ENCODE measurements at places on chromosomes 4 and X. TPM values are rescaled to one million over a fixed set of nuclear protein-coding genes. Genes with fewer than 3 reads are reported as not detected.

DNA sequence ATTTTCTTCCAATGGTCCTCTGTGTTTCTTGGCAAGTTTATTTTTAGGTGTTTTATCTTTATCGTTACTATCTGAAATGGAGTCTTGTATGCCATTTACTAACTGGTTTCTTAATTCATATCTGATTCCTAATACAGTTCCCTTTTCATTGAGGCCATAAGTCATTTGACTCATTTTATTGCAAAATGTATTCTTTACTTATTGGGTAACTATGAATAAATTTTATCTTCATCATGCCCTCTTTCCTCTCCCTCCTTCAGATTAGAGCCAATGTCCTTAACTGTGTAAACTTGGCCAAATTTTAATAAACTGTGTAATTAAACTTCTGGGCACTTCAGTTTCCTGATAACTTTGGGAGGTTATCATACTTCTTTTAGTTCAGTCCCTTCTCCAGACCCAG is 19.3 kb upstream of the MSMO1 start:
- peak; percentile 51 for DNase-seq

- DNase-seq = no peak
Measured at GRCh38 chrX:20471483-20471882, 204.8 kb upstream of the RPS6KA3 start.

- DNase-seq = no peak
Measured at GRCh38 chrX:119981286-119982070, 37.9 kb upstream of the NKAP start.

DNA sequence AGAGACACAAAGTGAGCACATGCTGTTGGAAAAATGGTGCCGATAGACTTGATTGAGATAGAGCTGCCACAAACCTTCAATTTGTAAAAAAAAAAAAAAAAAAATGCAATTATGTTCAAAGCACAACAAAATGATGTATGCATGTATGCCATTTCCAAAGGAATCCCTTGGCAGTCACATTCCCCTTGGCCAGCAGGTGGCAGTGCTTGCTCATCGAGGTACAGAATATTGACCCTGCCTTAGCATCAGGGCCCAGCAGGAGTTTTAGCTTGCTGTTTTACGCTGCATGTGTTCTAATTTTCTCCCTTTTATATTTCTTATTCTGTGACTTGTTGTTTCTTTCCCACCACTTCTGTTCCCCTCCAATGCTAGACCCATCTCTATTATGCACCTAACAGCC is 34.5 kb upstream of the CYBB start:
- peak; percentile 80 for DNase-seq

- DNase-seq = no peak
Measured at GRCh38 chr4:106314960-106315359, 1.0 kb downstream of the TBCK start.

DNA sequence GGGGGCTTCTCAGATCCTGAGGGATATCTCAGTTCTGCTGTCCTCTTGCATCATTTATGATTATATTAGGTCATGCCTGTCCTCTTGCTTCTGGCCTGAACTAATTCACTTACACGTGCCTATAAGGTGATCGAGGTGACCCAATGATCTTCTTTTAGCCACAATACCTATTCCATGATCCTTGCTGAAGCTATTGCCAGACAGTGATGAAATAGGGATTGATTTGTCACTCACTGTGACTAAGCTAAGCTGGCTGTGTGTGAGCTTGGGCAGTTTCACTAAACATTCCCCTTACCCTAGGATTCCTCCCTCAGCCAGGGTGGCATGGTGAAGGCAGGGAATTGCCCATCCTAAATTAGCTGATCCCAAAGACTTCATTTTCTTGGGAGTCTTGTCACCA is 19.0 kb downstream of the HADH start:
- DNase-seq = peak; percentile 76

- DNase-seq = no peak
Measured at GRCh38 chr4:79078339-79078738, 139.1 kb upstream of the PAQR3 start.

GRCh38 chrX:97070346-97070745 is 186.6 kb downstream of the RPA4 start:
- DNase-seq = peak; percentile 76

DNA sequence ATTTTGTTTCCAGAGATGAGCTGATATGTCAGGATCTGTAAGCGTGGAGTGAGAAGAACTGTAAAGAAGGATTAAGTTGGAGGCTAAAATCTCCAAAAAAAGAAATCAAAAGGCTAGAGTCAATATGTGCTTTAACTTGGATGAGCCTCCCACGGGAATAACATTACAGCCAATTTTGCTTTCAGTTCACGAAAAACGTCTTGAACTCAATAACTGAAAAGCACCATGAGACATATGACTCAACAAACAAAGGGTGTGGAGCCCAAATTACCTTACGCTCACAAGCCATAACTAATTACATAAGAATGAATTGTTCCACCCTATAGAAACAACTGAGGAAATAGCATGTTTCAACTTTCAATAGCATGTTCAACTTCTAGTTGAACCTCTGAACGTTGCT is 22.3 kb downstream of the TMPRSS11D start:
- DNase-seq = no peak

DNA sequence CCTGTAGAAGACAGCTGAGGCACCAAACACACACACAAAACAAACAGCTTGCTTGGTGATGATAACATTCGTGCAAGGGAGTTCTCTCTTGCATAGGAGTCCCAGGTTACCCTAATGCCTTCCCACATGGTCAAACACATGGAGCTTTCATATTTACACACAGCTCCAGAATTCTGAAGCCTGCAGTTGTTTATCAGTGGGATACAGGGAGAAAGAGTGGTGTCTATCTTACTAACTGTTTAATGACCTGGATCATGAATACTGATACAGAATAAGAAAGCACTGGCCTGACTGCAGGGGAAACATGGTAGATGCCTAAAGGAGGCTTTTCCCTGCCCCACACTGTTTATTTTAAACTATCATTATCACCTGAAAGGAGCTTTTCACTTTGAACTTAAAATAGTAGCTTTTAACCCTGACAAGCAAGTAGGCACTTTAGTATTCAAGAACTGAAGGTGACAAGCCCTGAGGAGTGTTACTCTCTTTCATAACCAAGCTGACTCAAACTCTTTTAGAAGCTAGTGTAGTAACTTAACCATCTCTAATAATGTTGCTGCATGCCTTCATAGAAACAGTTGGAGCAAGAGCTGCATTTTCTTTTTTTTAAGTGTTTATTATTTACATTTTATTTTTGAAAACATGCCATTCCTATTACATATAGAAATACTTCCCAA is 15.6 kb downstream of the TET2 start:
- DNase-seq = no peak

- no peak for DNase-seq
Measured at GRCh38 chr4:158906073-158906472, 137.2 kb downstream of the FNIP2 start.

- DNase-seq = no peak
Measured at GRCh38 chr4:188879598-188879997, 740.4 kb downstream of the TRIML1 start.

DNA sequence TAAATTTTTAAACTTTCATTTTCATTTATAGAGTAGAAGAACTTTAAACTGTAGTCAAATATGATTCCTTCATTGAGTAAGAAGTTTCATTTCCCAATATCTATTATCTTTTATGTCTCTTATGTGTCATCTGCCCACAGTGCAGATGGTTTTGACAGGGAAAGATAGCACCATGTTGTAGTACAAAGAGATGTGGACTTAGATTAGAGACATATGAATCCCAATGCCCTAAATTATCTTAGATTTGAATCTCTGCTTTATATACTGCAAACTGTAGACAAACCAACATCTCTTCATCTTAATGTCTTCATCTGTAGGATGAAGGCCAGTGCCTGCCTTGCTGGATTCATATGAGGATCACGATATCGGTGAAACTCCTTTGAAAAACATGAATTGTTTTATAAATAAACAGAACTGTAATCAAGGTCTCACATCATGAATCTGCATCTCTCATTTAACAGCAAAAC is 217.5 kb downstream of the BANK1 start:
- no peak for DNase-seq

DNA sequence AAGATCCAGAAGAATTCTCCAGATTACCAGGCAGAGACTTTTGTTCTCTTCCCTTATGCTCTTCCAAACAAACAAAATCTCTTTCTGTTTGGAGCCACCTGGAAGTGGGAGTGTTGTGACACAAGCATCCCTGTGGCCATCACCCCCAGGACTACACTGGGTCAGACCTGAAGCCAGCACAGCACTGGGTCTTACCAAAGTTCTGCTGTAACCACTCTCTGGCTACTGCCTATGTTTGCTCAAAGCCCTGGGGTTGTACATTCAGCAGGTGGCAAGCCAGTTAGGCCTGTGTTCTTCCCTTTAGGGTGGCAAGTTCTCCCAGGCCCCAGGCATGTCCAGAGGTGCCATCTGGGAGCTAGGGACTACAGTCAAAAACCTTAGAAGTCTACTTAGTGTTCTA is 43.7 kb upstream of the MAOA start:
- DNase-seq = no peak

- peak; percentile 78 for DNase-seq
Measured at GRCh38 chr4:186724864-186725468, 1.3 kb upstream of the FAT1 start.

- DNase-seq = no peak
Measured at GRCh38 chr4:150248181-150248580, 169.9 kb downstream of the DCLK2 start.

- DNase-seq = no peak
Measured at GRCh38 chr4:90209922-90210321, 82.7 kb downstream of the CCSER1 start.

- DNase-seq = no peak
Measured at GRCh38 chr4:55173580-55173979, 48.2 kb upstream of the KDR start.

DNA sequence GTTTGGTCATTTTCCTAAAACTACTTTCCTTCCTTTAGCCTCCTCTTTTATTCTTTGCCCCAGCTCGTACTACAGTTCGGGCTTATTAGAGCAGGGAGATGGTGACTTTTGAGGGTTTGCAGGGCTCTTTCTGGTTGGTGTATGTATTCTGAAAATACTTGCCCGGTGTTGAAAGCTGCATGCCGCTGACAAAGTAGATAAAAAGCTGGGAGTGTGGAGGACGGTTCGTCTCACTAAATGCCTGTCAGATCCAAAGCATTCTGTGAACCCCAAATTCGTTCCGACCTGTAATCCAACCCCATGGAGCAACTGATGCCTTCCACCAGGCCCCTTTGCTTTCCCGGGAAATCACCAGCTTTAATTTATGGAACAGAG is 19.2 kb downstream of the TRIM2 start:
- DNase-seq = no peak

GRCh38 chrX:11890836-11891514 is 132.9 kb downstream of the MSL3 start:
- no peak for DNase-seq

DNA sequence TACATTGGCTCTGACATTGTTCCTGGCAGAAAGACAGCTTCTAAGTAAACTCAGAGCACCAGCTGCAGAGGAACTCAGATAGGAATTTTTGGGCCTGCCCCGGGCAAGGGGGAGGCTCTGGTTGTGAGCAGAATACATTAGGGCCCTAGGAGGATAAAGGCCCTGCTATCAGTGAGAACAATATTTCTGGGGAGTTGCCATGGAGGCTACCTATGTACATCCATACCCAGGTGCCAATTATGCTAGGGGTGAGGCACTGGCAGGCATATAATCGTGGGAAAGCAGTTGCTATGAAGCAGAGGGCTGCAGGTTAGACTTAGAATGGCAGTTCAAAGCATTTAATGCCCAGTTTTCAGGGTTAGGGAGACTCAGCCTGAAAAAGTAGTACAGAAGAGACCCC is 273.5 kb upstream of the EDA2R start:
- DNase-seq = no peak

DNA sequence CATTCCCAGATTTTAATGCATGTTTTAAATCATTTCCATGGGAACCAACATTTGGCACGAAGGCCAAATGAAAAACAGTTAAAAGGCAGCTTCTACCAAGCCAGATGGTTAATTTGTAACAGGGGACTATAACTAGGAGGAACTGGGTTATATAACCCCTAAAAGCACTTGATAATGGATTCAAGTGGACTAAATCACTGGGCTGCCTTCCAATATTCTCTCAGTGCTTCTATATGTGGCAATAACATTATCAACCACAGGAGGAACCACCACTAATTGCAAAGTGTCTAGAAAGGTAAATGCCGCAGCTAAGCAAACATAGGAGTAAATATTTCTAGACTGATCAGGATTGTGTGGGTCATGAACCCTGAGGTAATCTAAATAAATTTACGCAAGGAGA is 391.5 kb downstream of the UBE2NL start:
- DNase-seq = no peak

GRCh38 chrX:115625572-115626301 is 64.8 kb downstream of the PLS3 start:
- no peak for DNase-seq

Gene NAP1L2
- total RNA-seq = not detected

Gene SPANXB1
- total RNA-seq = not detected

Gene BMX
- not detected for total RNA-seq

Gene POU3F4
- total RNA-seq = not detected

Gene SPATA4
- total RNA-seq = 0.72 TPM

Gene C4orf33
- total RNA-seq = 13.3 TPM

Gene NDNF
- 9.8 TPM for total RNA-seq

Gene SSX4
- not detected for total RNA-seq

Gene DIPK2B
- not detected for total RNA-seq

Gene ADAM29
- not detected for total RNA-seq

Gene GPR34
- total RNA-seq = 0.72 TPM

Gene FGG
- not detected for total RNA-seq

Gene TMEM150C
- total RNA-seq = 7.1 TPM

Gene BRS3
- not detected for total RNA-seq

Gene NMU
- total RNA-seq = not detected

Gene LEF1
- total RNA-seq = 7.7 TPM

Gene OPHN1
- 7.4 TPM for total RNA-seq

All from osteoblast (primary cell).